Pancreas (tissue), 10 donors: ENCODE measurements at places on chromosomes 11 and 22. TPM values are rescaled to one million over a fixed set of nuclear protein-coding genes. Genes with fewer than 3 reads are reported as not detected.

The CD3D gene
- 0.55 TPM for total RNA-seq

DNA sequence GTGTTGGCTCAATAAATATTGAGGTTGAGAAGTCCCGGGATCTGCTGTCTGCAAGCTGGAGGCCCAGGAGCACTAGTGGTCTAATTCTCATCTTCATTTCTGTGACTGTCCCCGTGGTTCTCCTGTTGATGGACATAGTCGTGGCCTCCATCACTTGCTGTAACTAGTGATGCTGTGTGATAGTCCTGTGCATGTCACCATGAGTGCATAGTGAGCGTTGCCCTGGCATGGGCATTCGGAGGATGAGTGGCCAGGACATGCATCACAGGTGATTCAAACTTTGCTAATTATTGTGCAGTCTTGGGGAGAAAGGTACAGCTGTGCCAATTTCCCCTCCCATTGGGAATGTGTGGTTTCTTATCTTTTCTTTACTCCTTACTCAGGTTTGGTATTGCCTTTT, 902.2 kb downstream of the BRD1 start:
- no peak for DNase-seq

- no peak for DNase-seq
Observed at GRCh38 chr22:29201782-29202181, 3.9 kb upstream of the EMID1 start.

The RBM14 gene
- total RNA-seq = 35.5 TPM

GRCh38 chr11:66419825-66420224, 1.0 kb upstream of the NPAS4 start:
- no peak for DNase-seq

DNA sequence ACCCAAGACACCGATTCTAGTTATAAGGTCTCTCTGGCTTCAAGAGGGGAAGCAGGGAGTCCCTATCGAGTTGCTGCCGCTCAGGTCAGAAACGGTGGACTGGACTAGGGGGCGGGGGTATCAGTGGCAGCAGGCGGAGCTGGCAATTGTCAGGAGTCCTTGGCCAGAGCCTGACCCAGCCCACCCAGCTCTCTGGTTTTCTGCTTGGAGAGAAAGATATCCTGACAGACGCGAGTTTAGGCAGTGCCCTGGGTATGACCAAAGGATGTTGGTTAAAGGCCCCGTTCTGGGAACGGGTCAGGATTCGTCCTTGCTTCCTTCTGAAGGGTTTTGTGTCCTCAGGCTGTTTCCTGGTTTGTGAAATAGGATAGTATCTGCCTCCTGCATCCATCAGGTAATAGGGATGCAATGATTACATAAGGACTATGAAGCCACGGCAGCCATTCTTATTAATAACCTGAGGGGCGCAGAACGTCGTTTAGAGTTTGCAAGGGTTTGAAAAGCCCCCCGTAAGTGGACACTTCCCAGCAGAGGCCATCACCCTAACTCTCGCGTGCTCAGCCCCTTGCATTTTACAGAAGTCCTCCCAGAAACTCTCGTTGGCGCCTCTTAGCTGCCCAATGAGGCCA, 700 bp upstream of the DEPDC5 start:
- DNase-seq = peak; percentile 43

DNA sequence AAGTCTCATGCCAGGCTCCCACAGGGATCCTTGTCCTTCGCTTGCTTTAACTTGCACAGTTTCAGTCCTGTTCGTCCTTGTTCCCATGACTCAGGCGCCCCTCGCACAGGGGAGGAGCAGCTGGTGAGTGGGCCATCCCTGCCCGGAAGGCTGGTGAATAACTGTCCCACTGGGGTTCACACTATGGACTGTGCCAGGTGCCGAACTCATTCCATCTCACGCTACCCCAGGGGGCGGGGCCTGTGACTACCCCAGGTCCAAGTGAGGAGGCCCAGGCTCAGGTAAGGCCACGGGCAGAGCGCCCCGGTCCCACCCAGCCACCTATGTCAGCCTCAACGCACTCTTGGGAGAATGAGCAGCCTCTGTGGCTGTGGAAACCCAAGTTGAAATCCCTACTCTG, 7.2 kb upstream of the CARD10 start:
- DNase-seq = no peak

DNA sequence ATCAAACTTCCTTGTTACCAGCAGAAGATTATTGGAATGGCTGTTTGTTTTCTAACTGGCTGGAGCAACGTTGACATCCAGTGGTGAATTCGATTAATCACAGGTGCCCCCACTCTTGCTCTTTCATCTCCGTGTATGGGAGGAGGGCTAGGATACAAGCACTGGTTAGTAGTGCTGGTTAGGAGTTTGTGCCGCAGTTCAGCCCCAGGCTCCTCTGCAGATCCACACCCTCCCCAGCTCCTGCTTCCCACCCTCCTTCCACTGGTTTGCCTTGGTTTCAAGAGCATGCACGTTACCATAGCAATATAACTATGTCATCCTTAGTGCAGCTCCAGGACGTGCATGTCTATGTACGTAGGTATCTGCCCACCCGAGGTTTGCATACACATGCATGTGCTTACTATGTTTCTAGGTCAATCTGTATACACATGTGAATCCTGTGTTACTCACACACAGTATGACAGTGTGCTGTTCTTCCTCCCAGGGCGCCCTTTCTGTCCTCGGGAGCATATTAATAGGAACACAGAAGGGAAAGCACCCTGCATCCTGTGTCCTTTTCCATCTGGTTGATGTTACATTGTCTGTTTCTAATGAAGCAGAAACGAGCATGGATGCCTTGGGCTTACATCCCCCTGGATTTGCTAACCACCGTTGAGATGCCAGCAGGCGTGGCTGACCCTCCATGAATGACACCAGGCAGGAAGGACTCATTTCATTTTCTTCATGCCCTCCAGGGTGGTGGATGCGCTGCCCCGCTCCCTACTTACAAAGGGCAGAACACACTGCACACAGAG, 539.3 kb downstream of the OPCML start:
- no peak for DNase-seq

The BTG4 gene
- total RNA-seq = not detected

DNA sequence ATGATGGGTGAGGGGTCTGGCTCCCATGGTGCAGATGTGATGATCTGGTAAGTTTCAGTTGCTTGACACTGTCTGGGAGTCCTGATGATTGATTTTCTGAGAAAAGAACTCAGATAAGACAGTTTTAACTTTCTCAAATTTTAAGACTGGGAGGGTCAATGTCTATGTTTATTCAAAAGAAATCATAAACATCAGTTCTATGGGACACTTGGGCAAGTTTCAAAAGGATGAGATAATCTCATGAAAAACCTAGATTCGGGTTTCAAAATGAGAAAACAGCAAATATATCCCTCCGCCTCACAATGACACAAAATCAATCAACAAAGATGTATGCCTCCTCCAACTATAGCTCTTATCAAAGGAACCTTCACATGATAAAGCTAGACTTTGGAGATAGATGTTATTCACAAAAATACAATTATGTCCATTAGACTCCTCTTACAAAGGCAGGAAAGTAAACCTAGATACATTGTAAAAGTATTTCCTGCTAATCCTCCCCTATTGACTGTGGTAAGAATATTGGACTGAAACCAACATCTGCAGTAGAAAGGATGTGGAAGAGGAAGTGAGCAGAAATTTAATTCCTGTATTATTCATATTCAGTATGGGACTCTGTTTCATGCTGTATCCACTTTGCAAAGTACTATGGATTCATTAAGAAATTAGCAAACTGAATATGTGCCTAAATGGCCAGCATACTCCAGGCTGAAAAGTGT, 21.6 kb downstream of the SVIP start:
- DNase-seq = no peak

DNA sequence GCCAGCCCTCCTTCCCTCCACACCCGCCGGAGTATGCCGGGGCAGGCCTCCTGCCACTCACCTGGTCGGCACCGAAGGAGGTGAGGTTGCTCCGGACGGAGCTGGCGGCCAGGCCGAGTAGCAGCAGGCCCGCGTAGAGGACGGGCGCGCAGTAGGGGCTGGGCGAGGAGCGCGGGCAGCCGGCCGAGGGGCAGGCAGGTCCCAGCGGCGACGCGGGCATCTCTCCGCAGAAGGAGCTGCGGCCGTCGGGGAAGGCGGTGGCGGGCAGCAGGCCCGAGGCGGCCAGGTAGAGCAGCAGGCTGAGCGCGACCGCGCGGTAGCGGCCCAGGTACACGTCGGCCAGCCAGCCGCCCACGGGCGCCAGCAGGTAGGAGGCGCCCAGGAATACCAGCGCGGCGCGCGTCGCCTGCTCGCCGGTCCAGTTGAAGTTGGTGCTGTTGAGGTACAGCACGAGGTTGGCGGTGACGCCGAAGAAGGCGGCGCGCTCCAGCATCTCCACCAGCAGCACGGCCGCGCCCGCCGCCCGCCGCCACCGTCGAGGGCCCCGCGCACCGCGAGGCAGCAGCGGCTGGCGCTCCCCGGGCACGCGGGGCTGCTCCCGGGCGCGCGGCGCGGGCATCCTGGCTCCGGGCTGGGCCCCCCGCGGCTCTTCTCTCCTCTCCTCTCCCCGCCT, 907 bp downstream of the SLC15A3 start:
- no peak for DNase-seq

DNA sequence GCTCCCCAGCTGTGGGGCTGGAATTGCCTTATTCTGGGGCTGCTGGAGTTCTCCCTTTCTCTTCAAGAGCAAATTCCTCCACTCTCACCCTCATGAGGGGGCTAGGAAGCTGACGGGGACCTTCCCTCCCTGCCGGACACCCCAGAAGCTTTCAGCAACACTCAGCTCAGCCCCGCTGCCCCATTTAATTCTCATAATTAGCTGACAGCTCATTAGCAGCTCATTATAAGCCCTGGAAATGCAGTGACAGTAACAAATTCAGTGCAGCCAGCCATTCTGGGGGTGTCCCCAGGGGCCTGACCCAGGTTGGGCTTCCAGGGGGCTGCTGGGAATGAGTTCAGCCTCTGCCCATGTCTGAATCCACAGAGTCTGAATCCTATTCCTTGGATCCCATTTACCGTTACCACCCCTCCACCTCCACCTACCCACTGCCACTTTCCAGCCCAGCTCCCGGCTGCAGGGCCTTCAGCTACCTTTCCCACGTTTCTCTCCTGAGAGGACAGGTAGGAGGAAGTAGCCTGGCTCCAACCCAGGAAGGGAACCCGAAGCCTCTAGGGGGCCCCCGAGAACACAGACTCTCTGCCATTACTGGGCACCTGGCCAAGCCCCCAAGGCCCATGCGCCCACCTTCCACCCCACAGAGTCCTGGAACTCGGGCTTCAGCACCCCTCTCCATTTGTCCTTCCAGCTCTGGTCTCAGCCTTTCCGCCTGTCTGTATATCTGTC, 101.7 kb upstream of the LMO1 start:
- DNase-seq = no peak

- DNase-seq = no peak
Observed at GRCh38 chr11:117281159-117281558, 10.0 kb upstream of the BACE1-AS start.

DNA sequence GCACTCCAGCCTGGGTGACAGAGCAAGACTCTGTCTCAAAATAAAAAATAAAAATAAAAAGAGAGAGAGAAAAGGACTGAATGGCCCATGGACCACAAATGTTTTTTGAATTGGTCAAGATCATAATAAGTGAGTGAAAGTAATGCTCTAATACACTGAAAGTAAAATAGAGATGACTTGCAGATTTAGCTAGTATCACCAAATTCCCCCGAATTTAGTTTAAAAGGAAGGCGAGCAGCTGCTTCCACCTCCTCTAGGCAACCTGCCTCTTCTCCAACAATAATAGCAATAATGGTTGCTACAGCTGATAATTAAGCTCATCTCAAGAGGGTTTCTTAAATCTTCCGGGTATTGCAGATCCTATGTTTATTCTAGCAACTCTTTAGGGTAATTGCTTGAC, 36.8 kb downstream of the CELF1 start:
- no peak for DNase-seq

GRCh38 chr11:83815736-83816135, 529.6 kb upstream of the CCDC90B start:
- DNase-seq = no peak

DNA sequence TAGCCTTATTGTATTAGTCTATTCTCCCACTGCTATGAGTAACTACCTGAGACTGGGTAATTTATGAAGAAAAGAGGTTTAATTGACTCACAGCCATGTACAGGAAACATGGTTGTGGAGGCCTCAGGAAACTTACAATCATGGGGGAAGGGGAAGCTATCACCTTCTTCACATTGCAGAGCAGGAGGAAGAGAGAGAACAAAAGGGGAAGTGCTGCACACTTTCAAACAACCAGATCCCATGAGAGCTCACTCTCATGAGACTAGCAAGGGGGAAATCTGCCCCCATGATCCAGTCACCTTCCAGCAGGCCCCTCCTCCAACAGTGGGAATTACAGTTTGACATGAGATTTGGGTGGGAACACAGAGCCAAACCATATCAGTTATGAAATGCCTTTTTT, 179.4 kb downstream of the ARHGAP42 start:
- DNase-seq = no peak

GRCh38 chr11:80596291-80596810, 1155.5 kb upstream of the TENM4 start:
- no peak for DNase-seq

- peak; percentile 76 for DNase-seq
Observed at GRCh38 chr11:59263225-59263894, 50.6 kb upstream of the MPEG1 start.

GRCh38 chr11:92384358-92384757, 159.7 kb downstream of the FAT3 start:
- DNase-seq = no peak

- DNase-seq = no peak
Observed at GRCh38 chr11:34468209-34468841, 29.6 kb downstream of the CAT start.

DNA sequence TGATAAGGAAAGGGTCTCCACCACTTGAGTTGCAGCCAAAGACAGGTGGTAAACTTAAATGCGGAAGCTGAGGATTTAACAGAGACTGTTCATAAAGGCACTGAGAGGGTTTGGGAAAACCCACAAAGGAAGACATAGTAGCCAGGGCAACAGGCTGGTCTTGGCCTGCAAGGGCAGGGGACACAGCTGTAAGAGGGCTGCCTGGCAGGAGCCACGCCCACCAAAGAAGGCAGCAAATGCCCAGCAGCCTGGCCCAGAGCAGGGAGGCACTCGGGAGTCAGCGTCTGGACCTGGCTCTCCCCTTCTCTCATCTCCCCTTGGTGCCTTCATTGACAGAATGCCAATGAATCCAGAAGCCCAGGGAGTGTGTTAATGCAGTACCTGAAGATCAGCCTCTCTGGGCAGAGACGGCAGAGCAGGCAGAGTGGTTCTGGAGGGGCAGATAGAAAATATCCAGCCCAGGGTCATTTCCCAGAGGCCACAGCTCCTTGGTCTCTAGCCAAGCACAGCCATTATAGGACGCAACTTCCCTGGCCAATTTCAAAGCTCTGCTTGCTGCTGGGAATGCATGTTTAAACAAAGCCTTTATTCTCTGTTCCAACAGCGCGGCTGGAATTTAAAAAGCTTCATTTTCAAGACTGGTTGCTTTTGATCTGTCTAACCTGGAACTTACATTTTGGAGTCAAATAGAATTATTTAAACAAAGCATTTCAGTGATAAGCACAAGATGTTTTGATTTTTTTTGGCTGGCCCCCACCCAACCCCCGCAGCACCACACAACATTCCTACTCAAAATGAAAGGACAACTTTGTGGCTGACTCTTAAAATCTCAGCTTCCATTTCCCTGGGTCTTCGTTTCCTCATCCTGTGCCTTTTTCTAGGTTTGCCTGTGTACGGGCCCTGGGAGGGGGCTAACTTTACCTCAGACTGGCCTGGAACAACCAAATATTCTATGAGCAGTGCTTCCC, 125.6 kb upstream of the LMO1 start:
- DNase-seq = no peak

GRCh38 chr11:70454197-70454767, 56.0 kb downstream of the CTTN start:
- DNase-seq = no peak

The MS4A6E gene
- not detected for total RNA-seq

The TUBA8 gene
- total RNA-seq = 2.8 TPM

- no peak for DNase-seq
Observed at GRCh38 chr11:105592035-105592434, 17.8 kb upstream of the GRIA4 start.
